ENCODE measurements at places on chromosomes 6 and 20.

- DNase-seq: no peak
Observed at GRCh38 chr6:154758125-154758524, 24.9 kb downstream of the SCAF8 start.

- no peak for DNase-seq
Observed at GRCh38 chr20:21315138-21315537, 12.0 kb downstream of the XRN2 start.

DNA sequence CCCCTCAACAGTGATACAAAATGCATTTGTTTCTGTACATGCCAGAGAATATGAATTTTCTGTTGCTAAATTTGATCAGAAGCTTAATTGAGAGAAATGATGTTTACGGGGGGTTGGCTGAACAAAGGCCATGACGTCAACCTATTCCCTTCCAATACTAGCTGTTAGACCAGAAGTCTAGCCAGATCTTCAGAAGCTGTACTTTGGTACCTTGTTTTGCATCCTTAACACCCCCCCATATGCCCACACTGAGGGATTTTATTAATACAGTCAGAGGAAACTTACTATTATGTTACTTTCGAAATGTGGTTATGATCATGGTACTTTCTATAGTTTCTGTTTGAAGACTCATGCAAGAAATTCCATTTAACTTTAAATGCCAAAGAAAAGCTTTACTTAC, 3.1 kb downstream of the NCOA7 start:
- DNase-seq: no peak

GRCh38 chr6:37691904-37692806, 5.5 kb downstream of the MDGA1 start:
- peak; percentile 90 for DNase-seq

GRCh38 chr6:137676888-137677287, 182.7 kb upstream of the OLIG3 start:
- no peak for DNase-seq

DNA sequence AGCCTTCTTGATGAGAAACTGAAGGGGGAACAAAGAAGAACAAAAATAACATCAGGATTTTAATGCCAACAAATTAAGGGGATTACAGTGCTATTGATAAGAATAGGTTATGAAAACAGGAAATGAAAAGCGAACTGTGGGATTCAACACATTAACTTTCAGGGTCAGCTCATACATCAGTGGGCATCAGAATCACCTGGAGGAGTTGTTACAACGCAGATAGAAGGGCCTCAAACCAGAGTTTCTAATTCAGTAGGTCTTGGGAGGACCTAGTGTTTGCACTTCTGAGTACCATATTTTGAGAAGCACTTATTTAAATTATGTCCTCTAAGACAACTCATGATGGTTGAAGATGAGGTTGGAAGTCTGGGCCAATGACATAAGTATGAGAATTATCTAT, 5.6 kb upstream of the TMEM244 start:
- DNase-seq: no peak

- DNase-seq: no peak
Observed at GRCh38 chr20:20198011-20198410, 145.7 kb downstream of the CFAP61 start.

GRCh38 chr6:69895396-69895795, 29.0 kb downstream of the COL19A1 start:
- no peak for DNase-seq

- DNase-seq: no peak
Observed at GRCh38 chr6:23505026-23505425, 621.0 kb upstream of the NRSN1 start.

DNA sequence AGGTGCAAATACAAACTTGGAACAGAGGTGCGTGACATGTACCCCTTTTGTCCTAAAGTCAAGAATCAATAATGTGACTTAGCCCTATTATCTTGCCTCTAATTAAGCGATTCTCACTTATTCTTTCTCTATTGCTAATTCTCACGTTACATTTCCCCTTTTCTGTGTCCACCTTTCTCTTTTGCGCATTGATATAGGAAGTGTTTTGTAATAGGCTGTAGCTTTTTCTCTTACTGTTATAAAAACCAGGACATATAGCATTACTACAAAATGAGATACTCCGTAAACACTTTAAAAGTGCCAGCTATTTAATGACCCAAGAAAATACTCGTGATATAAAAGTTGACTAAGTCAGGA, 669 bp upstream of the TMEM30A start:
- no peak for DNase-seq

- no peak for DNase-seq
Observed at GRCh38 chr20:20856956-20857355, 144.5 kb upstream of the RALGAPA2 start.
